ENCODE measurements at places on chromosomes 11 and 22.

GRCh38 chr11:21631991-21632390 is 560.9 kb upstream of the ANO5 start:
- no peak for DNase-seq

GRCh38 chr11:58796333-58796732 is 48.2 kb downstream of the GLYATL2 start:
- no peak for DNase-seq

- DNase-seq, result no peak
These were observed 17.1 kb upstream of the SCN3B start for GRCh38 chr11:123671534-123671933.

GRCh38 chr11:91239359-91239758 is 985.3 kb upstream of the FAT3 start:
- DNase-seq, result no peak

GRCh38 chr11:117803896-117804295 is 6.9 kb upstream of the DSCAML1 start:
- no peak for DNase-seq

GRCh38 chr11:64348383-64349024 is 8.5 kb downstream of the CCDC88B start:
- no peak for DNase-seq

- DNase-seq, result no peak
These were observed 669 bp downstream of the CDC42EP2 start for GRCh38 chr11:65315204-65315865.

DNA sequence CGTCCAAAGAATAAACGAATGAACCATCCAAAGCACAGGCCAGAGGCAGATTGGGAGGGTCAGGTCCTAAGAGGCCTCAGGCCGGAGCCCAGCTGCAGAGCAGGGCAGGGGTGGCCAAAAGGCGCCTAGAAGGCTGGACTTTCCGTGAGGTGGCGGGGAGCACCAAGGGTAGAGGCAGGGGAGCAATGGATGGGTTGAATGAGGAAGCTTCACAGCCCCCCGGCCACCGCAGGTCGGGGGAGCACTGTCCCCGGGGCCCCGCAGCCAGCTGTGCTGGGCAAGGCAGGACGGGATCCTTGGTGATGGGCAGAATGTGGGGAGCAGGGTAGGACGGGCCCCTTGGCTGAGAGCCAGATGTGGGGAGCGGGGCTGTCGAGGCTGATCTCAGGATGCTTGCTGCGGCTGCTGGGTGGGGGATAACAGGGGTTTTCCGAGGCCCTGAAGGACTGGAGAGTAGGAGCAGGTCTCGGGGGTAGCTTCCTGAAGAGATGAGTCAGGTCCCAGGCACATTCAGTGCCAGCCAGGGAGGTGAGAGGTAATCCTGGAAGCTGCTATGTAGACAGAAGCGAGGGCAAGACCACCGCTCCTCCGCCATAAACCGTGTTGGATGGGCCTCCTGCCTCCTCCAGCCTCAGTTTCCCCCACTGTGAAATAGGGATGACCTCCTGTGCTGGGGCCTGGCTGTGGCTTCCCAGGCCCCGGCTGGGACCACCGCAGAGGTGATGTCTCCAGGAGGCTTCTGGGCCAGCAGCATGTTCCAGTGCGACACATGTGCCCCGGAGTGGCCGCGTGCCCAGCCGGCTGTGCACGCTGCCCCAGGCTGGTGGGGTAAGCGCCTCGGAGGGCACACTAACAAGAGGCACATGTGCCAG is 34.6 kb upstream of the KCNQ1OT1 start:
- DNase-seq, result no peak

GRCh38 chr11:29452146-29452545 is 564.7 kb downstream of the KCNA4 start:
- no peak for DNase-seq

GRCh38 chr11:69983897-69984438 is 94.1 kb upstream of the ANO1 start:
- DNase-seq, result no peak

- DNase-seq, result no peak
These were observed 230.7 kb downstream of the FAT3 start for GRCh38 chr11:92455210-92455790.

DNA sequence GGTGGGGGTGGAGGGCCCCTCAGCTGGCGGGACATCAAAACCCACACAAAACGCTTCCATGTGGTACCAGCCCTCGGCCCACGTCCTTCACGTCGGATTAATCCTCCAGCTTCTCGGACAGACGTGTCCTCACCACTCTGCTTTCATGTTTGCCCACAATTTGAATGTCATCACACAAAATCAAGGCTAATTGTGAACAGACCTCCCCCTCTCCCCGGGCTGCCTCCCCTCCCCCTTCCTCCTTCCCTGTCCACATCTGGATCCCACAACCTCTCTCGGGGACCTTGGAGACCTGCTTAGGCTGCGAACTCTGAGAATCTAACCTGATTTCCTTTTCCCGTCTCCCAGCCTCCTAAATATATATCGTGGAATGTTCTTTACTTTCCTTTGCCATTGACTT is 262.9 kb downstream of the MN1 start:
- DNase-seq, result no peak

GRCh38 chr22:30582788-30583545 is 8.5 kb upstream of the GAL3ST1 start:
- no peak for DNase-seq

- no peak for DNase-seq
These were observed 449 bp upstream of the TOM1 start for GRCh38 chr22:35299217-35299672.

DNA sequence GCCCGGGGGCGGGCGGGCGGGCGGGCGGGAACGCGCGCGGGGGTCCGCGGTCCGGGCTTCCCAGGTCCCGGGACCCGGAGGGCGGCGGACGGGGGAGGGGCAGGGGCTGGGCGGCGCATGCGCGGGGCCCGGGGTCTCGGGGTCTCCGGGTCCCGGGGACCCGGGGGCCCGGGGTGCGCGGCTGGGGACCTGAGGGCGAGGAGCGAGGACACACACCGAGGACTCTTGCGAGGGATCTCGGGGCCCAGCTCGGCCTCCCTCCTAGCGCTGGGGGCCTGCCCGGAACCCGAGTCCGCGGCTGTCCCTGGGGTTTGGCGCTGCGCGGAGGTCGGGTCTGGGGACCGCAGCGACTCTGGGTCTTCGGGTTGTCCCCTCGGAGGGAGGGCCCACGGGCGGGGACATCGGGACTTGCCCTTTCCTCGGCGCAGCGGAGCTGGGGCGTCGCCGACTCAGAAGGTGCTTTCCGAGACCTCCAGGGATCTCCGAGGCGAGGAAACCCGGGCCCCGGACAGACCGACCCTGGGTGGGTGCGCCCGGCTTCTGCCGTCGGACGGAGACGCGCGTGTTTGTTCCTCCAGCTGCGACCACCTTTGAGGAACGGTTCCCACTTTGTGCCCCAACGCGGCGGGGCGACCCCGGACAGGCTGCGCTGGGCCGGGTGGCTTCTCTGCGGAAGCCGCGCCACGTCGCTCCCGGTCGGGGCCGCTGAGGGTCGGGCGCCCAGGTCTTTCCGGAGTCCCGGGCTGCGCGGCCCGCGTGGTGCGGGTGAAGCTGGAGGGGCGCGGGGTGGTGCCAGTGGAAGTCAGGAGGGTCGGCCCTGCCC is 540 bp downstream of the PPARA start:
- DNase-seq, result no peak

GRCh38 chr11:7062534-7062933 is 26.3 kb upstream of the RBMXL2 start:
- no peak for DNase-seq

DNA sequence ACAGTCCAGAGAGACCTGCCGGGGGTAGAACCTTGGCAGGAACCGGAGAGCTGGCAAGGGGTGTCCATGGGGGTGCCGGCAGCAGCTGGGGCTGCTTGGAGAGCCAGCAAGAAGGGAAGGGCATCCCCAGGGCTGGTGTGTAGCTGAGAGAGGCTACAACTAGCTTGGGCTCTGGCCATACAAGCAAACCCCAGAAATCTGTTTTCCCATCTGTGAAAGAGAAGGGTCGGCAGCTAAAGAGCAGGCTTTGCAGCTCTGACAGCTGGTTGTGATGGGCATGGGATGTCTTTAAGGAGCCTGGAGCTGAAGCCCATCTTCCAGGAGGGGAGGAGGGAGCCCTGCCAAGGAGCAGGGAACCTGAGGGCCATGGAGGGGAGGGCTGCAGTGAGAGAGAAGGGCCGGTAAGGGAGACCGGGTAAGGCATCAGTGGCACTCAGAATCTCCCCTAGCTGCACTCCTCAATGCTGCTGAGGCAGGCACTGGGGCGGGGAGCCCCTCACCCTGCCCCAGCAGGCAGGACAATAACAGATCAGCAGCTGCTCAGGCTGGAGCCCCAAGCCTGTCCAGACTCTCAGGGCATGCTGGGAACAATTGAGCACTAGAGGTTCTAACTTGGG is 3.9 kb downstream of the CHST1 start:
- no peak for DNase-seq
